ENCODE measurements at places on chromosomes 7 and 10. TPM values are rescaled to one million over a fixed set of nuclear protein-coding genes. Genes with fewer than 3 reads are reported as not detected.

The TSPAN33 gene
- 3.2 TPM for polyA plus RNA-seq

The PRKCQ gene
- polyA plus RNA-seq, result 62.4 TPM

DNA sequence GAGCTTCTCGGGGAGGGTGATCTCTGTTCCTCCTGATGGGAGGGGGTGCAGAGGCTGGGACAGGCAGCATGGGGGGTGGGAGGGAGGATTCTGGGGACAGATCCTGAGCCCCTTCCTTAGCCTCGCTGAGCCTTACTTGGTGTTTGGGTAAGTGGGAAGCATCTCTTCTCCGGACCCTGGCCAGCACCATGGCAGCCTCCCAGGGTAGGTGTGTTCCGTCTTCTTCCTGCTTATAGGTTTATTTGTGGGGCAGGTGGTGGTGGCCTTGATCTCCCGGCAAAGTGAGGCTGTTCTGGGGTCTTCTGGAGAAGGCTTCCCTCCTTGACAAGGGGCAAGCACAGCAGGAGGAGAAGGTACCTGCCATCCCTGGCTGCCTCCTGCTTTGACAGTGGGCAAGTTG is 226.9 kb downstream of the GLRX3 start:
- no peak for DNase-seq

DNA sequence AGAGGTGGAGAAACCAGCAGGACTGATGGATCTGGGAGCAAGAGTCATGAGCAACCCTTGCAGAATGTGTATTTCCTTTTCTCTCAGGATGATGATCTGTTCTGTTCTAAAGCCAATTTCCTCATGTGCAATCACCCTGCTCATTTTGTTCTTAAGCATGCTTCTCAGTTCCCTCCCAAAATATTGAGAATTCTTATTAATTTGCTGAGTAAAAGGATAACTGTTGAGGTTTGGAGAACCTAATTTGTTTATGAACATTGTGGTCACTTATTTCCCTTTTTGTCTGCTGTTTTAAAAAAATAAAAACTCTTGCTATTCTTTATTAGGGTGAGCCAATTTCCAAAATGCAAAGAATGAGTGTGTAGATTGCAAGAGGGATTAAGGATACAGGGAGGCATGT is 106.8 kb downstream of the APBB1IP start:
- DNase-seq, result no peak

DNA sequence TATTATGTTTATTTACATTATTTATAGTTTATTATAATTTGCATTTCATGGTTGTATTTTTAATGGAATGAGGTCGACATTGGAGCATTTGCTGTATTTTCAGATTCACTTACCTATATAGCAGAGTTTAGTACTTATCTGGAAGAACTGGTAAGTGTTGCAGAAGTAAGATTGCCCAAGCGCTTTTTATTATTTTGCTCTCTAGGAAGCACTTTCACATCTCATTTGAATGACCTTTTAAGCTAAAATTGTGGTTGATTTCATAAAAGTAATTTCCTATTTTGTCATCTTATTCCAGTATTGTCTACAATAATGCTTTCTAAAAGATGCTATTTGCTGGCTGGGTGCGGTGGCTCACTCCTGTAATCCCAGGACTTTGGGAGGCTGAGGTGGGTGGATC is 28.6 kb downstream of the SEC61A2 start:
- no peak for DNase-seq

DNA sequence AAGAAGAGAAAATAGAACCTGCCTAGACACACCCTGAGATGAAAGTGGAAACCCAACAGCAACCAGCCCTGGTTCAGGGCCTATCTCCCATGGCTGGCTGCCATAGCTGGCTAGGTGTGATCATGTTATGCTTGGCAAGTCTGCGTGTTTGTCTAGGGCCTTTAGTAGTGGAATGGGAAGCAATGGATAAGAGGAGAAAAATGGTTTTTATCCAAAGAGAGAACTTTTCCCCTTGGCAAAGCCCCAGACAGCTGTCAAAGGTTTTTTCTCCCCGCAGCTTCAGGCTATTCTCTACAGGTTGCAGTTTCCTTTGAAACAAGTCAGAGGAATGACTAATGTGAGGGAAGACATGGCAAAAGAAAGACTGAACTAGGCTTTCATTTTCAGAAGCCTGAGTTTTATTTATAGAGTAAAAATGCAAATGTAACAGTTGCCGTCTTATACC is 161.5 kb downstream of the SEMA3D start:
- no peak for DNase-seq

DNA sequence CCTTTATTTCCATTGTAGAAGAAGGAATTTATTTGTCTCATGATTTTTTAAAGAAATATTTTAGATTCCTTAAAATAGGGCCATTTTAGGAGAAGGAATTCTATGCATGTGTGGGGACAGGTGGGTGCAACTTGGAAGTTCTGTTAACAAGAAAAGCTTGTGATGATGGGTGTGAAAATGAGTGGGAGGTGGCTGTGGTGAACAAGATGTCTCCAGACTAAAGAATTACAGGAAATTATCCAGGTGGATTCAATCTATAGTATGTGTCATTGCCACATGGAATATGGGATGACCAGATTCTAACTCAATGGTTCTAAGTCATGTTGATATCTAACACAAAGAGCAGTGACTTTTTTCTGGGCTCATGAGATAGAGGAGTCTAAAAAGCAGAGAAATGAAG is 229.6 kb upstream of the IGFBP3 start:
- DNase-seq, result no peak

DNA sequence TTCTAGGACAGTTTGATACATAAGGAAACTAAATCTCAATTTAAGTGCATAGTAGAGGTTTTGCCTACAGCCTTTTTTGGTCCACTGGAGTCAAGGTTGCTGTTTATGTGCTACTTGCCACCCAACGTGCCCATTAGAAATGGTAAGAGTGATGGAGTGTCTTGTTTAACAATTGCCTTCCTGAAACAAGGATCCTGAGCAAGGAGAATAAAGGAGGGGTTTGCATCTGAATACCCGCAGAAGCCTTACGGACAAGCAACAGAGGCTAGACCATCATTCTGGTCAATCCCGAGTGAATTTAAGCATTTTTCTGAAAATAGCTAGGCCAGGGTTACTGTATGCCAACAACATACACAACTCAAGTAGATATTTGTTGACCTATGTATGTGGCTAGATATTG is 63.6 kb downstream of the MARCHF5 start:
- no peak for DNase-seq

DNA sequence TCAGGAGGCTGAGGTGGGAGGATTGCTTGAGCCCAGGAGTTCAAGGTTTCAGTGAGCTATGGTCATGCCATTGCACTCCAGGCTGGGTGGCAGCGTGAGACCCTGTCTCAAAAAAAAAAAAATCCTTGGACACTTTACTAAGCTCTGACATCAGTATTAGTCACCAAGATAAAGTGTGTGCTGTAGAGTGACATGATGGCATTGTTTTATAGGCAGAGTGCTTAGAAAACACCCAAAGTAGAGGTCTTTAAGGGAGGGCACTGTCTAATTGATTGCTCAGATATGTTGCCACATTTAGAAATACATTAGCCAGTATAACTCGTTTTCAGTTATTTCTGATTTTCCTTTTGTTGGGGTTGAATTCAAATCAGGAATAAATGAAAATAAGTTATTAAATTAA is 235.9 kb downstream of the REEP3 start:
- no peak for DNase-seq

- no peak for DNase-seq
Measured at GRCh38 chr10:75201793-75202307, 8.7 kb upstream of the VDAC2 start.
